Dorsolateral prefrontal cortex (tissue), 122 donors: ENCODE measurements at places on chromosomes 2 and 18. TPM values are rescaled to one million over a fixed set of nuclear protein-coding genes. Genes with fewer than 3 reads are reported as not detected.

- DNase-seq = no peak
These were observed 186.2 kb downstream of the STK39 start for GRCh38 chr2:168060986-168061750.

DNA sequence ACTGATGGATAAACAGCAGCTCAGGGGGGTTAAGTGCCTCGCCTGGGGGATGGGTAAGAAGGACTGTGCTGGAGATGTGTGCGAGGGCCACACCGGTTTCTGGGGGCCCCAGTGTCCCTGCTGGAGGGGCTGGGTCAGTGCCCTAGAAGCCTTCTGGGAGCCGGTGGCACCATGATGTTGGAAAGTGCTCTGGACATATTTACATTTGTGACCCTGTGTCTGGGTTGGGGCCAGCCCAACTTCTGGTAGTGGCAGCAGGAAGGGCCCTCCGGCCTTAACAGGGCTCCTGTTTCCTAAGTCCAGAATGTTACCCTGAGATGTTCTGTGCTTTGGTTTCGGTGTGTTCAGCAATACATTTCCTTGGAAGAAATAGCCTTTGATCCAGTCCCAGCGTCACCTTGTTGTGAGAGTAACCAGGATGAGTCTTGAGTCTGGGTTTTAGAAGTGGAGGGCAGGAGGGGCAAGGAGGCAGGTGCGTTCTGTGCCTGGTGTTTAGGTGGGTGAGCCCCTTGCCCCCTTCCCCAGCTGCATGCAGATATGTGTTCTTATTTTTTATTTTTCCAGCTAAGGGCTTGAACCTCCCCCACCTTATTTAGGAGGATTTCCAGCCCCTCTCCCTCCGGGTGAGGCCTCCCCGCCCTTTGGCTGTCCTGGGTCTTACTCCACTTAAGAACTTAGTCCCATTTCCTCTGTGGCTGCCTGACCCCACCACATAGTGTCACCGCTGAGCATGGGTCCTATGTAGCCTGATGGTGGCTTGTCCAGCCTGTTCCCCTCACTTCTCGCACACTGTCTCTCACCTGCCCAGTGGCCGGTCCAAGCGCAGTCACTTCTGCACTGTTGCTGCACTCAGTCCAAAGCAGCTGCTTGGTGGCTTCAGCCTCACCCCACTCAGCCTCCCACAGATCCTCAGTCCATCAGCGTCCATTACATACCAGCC is 132.7 kb upstream of the HS6ST1 start:
- DNase-seq = no peak

GRCh38 chr18:58867281-58867961 is 2.7 kb downstream of the ZNF532 start:
- peak; percentile 44 for DNase-seq

- no peak for DNase-seq
These were observed 59.0 kb downstream of the BARD1 start for GRCh38 chr2:214750529-214750928.

- no peak for DNase-seq
These were observed 1920.3 kb downstream of the SUCLG1 start for GRCh38 chr2:82538590-82539279.

- no peak for DNase-seq
These were observed 131.2 kb upstream of the SEC11C start for GRCh38 chr18:59008302-59008974.

GRCh38 chr2:71802556-71802955 is 345.1 kb downstream of the CYP26B1 start:
- DNase-seq = no peak

DNA sequence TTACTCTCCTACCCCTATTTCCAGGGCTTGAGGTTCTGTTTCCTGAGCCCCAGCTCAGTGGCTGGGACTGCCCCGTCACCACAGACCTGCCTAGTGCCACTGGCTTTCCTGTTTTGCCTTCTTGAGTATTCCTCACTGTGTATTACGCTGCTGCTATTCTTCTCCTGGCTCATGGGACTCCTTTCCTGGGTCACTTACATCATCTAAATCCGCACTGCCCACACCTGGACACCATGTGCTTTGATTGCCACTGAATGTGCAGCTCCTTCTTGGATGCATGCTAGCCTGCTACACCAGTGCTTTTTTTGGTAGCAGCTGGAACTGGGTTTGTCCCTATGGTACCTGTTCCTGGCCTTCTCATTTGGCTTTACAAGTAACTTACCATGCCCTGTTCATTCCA is 96.6 kb upstream of the PTPRM start:
- no peak for DNase-seq

DNA sequence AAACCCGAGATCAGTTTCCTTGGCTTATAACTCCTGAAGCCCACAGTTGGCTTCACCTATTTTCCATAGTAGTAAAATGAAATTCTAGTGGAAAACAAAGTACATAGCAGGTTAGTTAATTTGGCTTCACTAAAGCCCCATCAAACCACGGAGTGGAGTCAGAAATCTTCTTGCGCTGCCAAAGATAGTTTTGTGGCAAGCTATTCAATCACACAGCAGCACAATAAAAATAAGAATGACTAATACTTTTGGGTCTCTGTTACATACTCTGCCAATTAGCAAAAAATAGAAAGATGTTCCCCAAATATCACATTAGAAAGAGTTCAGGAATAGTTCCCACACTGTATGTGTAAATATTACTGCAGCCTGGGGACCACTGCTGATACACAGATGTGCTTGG is 175.2 kb upstream of the NOL4 start:
- no peak for DNase-seq

DNA sequence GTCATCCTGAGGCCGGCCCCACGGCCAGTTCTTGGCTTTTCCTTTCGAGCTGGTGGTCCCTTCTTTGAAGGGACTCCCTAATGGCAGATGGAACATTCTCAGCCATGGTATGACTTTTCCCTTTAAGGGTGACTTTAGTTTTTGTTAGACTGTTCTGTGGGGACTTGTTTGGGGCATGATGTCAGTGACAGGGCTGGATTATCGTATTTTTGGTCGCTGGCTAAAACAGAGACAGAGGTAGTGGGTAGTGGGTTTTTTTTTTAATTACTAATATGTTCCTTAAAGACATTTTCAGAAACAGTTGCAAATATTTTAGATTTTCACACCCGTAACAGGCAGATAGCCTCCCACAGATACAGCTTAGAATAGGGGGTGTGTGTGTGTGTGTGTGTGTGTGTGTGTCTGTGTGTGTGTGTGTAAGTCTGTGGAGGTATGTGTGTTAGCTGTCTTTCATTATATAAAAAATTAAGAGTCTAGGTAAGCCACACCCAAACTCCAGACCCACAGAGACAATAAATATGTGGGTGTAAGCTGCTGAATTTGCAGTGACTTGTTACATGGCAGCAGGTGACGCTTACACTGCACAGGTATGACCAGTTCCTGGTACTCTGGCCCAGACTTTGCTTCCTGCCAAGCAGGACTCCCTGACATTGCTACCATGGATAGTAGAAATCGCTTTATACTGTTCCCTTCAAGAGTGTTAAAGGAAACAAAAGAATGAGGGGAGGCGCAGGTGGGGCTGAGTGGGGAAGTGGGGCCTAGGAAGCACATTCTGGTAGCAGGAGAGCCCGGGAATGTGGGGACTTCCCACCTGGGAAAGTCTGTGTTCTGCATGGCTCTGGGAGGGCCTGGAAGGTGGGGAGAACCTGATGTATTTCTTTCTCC is 20.9 kb downstream of the NCK2 start:
- DNase-seq = no peak

DNA sequence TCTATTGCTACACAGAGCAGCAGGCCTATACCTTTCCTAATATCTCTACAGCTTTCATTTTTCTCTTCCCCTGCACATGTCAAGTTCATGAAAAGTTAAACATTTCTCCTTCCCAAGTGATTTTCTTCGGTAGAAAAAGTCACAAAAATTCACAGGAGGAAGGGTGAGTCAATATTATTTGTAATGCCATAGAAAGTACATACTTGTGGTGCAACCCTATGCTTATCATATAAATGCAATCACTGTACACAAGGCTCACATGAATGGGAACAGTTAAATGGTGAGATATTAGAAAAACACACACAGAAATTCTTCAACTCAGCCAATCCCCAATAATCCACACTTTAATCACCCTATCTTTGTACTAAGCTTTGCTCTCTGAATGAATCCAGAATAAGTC is 651.6 kb downstream of the LRRTM4 start:
- DNase-seq = no peak

GRCh38 chr2:64474121-64474571 is 20.2 kb downstream of the LGALSL start:
- no peak for DNase-seq

- DNase-seq = no peak
These were observed 832.4 kb upstream of the CDH2 start for GRCh38 chr18:29009250-29009803.

GRCh38 chr2:129747500-129748125 is 231.9 kb upstream of the RAB6C start:
- no peak for DNase-seq

- no peak for DNase-seq
These were observed 274.8 kb upstream of the NCKAP5 start for GRCh38 chr2:133843091-133843490.

- DNase-seq = no peak
These were observed 133.5 kb downstream of the SPTBN1 start for GRCh38 chr2:54589340-54590215.

- DNase-seq = no peak
These were observed 39.0 kb downstream of the MYO3B start for GRCh38 chr2:170216981-170217380.

DNA sequence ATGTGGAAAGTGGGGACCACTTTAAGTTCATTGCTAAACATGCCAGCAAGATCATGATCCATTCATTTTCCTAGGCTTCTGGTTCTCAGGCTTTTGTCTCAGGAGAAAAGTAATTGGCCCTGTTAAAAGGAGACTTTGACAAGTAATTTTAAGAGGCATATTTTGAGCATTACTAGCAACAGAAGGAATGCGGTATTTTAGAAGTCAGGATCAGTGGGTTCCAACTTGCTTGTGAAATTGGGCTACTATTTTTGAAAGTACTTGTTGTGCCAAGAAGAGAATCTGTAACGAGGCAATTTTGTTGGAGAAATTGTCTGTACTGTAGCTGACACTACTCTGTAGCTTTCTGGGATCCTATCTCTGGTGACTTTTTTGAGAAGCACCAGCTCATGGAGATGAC is 59.4 kb downstream of the CERS6 start:
- no peak for DNase-seq

GRCh38 chr2:186187854-186188253 is 298.2 kb upstream of the ZC3H15 start:
- DNase-seq = no peak

DNA sequence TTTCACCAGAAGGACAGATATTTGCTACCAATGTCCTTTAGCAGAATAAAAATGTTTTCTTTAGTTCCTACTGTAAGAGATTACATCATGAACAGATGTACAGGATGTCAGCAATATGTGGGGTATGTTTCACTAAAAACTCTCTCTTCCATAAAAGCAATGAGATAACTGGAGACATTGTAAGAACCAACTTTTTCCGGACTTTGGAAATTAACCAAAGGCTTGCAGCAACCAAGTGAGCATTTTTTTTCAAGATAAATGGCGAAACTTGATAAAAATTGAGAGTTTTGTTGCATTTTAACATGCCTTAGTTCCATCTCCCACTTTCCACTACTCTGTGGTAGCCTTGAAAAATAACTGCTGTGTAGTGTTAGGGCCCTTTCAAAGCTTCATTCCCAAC is 429.8 kb upstream of the CDH2 start:
- DNase-seq = no peak

DNA sequence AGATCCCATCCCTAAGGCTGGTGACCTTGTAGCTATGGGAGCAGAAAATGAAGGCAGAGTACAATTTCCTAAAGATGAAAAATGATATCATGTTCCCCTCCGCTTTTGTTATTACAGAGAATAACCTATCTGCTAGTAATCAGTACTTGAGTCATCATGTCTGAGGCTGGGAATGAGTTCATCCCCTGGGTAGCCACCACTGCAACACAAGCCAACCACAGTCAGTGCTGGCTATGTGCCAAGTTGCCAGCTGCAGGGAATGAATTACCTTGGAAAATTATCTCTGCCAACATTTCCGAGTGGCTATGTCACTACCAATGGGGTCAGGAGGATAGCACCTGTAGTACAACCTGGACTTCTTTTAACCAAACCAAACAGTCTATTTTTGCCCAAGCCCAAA is 1094.7 kb upstream of the DDX18 start:
- no peak for DNase-seq

- DNase-seq = peak; percentile 96
These were observed 282.5 kb upstream of the MYT1L start for GRCh38 chr2:2613279-2614199.

DNA sequence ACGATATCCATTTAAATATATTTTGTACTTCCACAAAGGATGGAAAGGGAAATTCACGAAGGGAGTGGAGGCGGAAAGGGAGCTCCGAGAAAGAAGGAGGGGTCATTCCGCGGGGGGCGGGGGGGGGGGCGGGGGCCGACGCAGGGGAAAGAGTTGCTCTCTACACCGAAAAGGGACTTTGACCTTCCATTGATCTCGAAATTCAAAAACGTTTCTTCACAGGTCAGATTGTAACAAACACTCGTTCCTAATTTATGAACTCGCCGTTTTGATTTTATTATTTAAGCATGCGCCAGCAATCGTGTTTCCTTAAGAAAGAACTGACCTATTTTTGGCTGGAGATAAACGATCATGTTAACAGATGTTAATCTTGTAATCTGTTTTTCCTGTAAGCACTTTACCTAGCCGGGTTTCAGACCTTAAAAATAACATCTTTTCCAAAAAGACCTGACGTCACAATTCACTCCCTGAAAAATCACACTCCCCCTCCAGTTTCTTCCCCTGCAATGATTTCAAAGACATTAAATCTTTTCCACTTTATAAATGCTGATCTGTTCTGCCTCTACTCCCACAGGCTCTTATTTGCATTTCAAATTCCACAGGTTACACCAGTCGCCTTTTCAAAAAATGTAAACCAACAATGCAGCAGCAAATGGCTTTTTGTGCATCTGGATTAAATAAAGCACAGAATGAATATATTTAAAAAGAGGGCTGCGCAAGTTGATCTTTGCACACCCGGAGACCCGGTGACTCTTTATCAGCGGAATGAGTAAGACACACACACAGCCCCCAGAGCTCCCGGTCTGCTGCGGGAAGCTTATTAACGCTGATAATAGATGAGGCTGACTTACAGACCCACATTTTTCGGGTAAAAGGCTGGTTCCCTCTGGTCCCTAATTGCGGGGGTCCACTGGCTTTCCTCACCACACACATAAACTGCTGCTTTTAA is 1.6 kb downstream of the ZNF516 start:
- no peak for DNase-seq

- DNase-seq = no peak
These were observed 80.0 kb downstream of the RHBDD1 start for GRCh38 chr2:226915846-226916360.

- no peak for DNase-seq
These were observed 65.9 kb upstream of the CPO start for GRCh38 chr2:206873423-206873822.

GRCh38 chr2:33503002-33503401 is 26.6 kb downstream of the RASGRP3 start:
- DNase-seq = no peak

Gene REG1B
- total RNA-seq = not detected

Gene CTAGE1
- not detected for total RNA-seq

Gene DCDC2C
- not detected for total RNA-seq

Gene CIB4
- total RNA-seq = 0.83 TPM

Gene PELI1
- total RNA-seq = 23.6 TPM

Gene CPS1
- total RNA-seq = 7.8 TPM

Gene SCN1A
- total RNA-seq = 197 TPM

Gene INO80D
- 36.7 TPM for total RNA-seq

Gene ARL5A
- 32.5 TPM for total RNA-seq

Gene IKZF2
- total RNA-seq = 33.1 TPM

Gene RIT2
- 23.9 TPM for total RNA-seq

Gene SIX3
- 0.87 TPM for total RNA-seq

Gene WDR35
- total RNA-seq = 11.3 TPM

Gene SGPP2
- total RNA-seq = 21.0 TPM
